AG08395 (cell line): ENCODE measurements at places on chromosomes 5 and 9.
A peak's percentile ranks its signal among the peaks of the same experiment; 100 is the strongest.

DNA sequence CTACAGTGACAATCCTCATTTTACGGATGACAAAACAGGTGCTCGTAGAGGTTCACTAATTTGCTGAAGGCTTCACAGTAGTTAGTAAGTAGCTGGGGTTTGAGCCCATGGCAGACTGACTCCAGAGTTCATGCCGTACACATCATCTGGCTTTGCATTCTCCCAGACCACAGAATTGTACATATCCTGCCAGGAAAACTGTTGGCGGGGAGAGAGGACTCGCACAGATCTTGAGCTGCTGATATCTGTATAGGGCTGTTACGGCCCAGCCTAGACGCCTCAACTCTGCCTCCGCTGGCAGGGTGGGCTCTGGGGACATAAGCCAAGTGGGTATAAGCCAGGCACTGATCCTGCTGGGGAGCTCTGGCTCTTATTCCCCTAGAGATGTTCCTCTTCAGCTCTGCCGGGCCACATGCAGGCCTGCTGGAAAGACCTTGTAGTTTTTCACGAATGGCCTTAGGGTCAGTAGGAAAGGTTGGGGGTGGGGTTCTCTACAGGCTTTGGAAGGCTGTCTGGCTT is 16.3 kb downstream of the LARP1 start:
- peak; percentile 92 for DNase-seq

- DNase-seq: no peak
Observed at GRCh38 chr9:2220036-2220435, 204.9 kb downstream of the SMARCA2 start.

DNA sequence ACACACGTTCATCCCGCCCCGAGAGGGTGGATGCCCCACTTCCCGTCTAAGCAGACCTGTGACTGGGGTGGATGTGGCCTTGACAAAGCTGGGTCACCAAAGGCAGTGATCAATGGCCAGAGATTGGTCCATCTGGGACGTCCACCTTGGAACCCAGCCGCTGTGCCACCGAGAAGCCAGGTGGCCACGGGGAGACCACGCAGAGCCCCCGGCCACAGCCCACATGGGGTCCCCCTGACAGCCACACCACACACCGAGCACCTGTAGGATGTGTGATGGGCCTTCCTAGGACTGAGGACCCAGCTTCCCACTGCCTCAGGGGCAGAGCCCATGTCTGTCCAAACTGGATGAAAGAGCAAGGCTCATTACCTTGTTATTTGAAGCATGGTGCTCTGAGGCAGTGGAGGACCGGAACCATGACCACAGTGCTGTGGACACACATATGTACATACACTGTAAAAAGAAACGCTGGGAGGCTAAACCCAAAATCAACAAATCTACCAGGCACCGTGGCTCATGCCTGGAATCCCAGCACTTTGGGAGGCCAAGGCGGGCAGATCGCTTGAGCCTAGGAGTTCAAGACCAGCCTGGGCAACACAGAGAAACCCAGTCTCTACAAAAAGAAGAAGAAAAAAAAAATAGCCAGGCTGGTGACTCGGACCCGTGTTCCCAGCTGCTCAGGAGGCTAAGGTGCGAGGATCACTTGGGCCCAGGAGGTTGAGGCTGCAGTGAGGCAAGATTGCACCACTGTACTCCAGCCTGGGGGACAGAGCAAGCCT is 50.1 kb downstream of the MRPL36 start:
- no peak for DNase-seq

- no peak for DNase-seq
Observed at GRCh38 chr5:132528021-132528420, 15.3 kb downstream of the IL5 start.

DNA sequence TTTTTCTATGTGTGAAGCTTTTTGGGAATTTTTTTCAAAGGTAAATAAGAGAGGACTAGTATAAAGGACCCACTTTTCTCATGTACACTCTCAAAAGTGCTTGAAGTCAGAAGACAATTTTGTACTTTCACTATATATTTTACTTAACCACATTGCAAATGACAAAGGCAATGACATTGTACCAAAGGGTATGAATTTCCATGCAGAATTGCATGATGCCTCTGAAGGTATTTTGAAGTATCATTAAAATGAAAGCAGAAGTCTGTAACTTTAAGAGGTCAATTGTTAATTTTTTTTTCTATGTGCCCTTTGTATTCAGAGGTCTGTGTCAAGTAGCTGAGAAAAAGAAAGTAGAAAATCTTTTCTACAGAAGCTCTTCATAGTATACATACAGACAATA is 84.7 kb downstream of the ST8SIA4 start:
- DNase-seq: no peak

DNA sequence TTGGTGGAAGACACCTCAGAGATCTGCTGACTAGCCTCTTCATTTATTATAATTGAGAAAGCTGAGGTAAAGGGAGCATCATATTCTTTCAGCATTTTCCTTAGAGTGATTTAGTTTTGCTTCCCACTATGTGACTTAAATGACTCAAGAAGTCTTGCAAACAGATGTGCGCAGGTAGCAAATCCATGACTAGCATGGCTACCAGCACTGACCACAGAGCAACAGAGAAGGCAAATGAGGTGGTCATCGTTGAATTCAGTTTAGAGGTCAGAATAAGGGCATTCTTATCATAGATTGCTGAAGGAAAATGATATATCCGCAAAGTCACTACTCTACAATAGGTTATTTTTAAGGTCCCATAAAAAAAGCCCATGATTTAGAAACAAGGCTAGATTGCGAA is 162.2 kb downstream of the PIK3R1 start:
- no peak for DNase-seq

- DNase-seq: no peak
Observed at GRCh38 chr5:157708866-157709265, 22.4 kb upstream of the THG1L start.

GRCh38 chr9:116342941-116343340 is 189.3 kb downstream of the PAPPA start:
- DNase-seq: no peak

DNA sequence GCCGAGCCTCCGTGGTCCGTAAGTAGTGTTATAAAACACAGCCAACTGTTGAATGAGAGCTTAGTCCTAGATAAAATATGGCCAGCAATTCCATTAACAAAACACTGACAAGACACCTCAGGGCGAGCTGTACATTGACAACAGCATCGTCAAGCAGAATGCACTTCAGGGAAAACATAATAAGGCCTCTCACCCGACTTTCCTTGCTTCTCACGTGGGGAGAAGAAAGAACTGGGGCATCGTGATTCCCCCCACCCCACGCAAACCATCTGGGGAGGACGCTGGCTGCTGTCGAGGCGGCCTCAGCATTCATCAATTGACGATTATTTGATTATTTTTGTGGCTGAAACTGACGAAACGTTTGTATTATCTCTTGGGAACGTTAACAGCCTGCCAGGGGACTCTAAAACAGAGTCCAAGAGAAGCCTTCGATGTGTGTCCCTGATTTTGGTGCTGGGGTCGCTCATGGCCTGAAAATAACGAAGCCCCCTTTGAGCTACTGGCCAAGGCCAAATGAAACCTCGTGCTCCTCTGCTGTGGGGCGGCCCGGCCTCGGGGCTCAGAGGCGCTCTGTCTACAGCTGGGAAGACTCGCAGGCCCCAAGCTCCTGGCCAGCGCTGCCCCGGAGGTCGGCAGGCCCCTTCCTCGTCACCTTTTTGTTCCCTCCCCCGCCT is 464 bp downstream of the GDF9 start:
- DNase-seq: no peak

GRCh38 chr5:172162323-172162986 is 25.6 kb downstream of the STK10 start:
- DNase-seq: no peak

GRCh38 chr9:135693771-135694170 is 5.5 kb downstream of the SOHLH1 start:
- no peak for DNase-seq

- DNase-seq: peak; percentile 70
Observed at GRCh38 chr9:98251551-98251950, 3.9 kb downstream of the TBC1D2 start.

DNA sequence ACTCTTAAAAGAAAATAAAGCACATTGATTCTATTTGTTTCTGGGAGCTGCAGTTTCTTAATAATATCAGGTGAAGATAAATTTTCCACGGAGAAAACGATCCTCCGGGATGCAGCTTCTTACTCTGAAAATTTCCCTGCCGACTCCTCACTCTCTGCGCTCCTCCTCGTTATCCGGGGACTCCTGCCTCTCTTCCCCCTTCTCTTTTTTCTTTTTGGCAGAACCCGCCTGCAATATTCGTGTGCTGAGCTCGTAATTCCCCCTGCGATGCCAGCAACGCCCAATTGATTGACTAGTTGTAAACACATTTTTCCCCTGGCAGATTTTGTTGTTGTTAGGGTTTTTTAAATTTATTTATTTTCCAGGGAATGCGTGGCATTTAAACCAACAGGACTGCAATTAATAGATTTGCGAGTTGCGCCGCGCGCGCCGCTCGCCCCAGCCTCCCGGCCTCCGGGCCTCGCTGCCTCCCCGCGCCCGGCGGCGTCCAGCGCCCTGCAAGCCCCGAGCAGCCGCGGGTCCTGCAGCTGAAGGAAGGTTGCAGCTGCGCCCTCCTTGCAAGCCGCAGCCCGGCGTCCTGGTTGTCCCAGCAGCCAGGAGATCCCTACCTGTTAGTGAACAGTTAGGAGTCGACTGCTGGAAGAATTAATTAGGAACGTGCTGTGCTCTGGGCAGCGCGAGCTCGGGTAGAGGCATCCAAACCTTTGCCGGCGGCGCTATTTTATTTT is 2.2 kb downstream of the NTNG2 start:
- no peak for DNase-seq

DNA sequence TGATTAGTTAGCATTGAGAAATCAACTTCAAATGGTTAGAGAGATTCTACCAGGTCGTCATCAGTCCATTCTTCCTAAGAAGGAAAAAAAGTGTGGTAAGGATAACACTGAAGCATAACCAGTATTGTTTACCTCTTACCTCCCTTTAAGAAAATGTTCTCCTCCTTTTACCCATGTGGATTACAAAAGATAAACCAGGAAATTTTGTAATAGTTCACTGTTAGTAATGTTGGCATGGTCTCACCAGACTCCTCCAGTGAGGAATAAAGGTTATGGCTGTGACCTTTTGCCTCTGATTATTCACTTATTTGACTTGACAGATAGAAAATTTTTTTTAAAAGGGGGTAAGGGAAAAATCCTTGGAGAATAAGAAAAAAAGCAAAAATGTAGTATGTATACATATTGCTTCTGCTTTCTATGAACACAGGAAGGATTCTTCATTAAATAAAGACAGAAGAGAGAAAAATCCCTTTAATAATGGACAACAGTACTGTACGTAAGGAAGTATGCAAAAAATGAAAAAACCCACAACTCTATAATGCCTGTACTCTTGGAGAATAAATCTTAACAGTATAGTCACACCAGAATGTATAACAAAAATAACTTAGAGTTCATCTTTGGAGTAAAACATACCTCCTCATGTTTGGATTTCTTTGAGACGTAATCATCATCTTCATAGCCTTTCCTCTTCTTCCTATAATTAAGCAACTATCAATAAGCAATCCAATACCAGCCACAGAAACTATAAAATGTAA is 18.1 kb downstream of the CCNH start:
- DNase-seq: peak; percentile 15

DNA sequence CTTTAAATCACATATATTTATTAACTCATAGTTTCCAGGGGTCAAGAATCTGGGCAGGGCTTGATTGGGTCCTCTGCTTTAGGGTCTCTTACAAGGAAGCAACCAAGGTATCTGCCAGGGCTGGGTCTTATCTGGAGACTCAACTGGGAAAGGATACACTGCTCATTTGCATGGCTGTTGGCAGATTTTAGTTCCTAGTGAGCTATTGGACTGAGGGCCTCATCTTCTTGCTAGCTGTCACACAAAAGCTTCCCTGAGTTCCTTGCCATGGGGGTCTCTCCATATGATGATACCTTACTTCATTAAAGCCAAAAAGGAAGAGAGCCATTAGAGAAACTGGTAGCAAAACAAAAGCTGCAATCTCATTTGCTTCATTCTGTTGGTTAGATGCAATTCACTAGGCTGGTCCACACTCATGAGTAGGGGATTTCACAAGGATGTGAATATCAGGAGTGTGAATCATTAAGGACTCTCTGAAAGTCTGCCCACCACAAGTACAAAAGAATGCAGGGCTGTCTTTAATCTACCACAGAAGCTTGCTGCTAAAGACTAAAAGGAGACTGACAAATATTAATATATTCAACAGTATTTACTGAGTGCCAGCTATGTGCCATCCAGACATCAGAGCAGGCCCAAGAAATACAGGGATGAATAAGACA is 42.0 kb upstream of the TIMD4 start:
- DNase-seq: peak; percentile 60

DNA sequence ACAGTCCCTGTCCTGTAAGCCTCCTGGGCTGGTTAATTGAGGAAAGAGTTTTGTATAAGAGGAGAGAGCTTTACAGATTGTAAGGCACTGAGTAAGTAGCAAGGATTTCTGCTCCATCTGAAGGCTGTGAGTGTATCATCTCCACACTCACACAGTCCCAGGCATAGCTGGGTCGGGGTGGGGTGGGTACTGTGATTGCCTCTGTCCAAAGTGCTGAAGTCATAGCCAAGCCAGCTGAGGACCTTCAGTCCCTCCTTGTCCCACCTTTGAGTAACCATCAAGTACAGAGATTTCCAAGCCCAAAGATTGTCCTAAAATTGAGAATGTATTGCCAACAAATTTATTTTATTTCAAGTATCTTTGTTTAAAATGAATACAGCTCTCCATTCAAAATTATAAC is 5.5 kb upstream of the DNAJB5 start:
- DNase-seq: peak; percentile 29

GRCh38 chr5:41087461-41087860 is 16.3 kb upstream of the MROH2B start:
- no peak for DNase-seq

GRCh38 chr9:86731511-86732063 is 215.7 kb downstream of the GAS1 start:
- no peak for DNase-seq

DNA sequence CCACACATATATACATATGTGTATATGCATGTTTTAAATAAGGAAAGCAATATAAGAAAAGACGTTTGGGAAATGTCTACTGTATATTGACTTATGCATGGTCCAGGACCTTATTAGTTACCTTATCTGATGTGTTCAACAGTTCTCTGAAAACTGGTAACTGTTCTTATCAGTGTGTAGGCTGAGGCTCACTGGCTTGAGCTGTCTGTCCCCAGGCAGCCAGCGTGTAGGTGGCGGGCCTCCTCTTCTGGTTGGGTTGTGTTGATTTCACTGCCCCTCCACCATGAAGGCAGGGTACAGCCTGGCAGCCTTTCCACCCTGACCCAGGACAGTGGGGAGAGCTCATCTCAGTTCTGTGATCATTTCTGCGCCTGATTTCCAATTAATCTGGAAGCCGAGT is 38.7 kb upstream of the SEMA4D start:
- DNase-seq: no peak
